ENCODE measurements at places on chromosomes 16 and 17.

DNA sequence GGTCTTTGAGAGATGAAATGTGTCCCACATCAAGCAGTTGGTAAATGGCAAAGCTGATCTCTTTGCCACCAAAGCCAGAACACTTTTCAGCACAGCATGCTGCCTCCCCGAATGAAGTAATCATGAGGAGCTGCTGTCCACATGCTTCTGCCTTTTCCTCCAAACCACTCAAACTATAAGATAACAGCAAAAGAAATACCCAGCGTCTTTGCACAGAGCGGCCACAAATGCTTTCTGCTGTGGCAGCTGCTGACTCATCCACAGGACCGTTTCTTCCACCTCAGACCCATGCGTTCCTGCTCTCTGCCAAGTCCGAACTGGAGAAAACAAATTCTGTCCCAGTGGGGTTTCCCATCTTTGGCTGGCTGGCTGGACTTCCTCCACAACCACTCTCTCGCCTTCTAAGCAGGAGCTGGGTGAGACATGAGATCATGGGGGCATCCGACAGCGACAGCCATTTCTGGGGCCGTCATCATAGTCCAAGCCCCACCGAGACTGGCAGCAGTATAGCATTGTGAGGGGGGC lies 27.1 kb downstream of the TBC1D3B start:
- no peak for DNase-seq

- peak; percentile 74 for DNase-seq
Measured at GRCh38 chr17:1087381-1088241, 90.7 kb downstream of the TIMM22 start.

DNA sequence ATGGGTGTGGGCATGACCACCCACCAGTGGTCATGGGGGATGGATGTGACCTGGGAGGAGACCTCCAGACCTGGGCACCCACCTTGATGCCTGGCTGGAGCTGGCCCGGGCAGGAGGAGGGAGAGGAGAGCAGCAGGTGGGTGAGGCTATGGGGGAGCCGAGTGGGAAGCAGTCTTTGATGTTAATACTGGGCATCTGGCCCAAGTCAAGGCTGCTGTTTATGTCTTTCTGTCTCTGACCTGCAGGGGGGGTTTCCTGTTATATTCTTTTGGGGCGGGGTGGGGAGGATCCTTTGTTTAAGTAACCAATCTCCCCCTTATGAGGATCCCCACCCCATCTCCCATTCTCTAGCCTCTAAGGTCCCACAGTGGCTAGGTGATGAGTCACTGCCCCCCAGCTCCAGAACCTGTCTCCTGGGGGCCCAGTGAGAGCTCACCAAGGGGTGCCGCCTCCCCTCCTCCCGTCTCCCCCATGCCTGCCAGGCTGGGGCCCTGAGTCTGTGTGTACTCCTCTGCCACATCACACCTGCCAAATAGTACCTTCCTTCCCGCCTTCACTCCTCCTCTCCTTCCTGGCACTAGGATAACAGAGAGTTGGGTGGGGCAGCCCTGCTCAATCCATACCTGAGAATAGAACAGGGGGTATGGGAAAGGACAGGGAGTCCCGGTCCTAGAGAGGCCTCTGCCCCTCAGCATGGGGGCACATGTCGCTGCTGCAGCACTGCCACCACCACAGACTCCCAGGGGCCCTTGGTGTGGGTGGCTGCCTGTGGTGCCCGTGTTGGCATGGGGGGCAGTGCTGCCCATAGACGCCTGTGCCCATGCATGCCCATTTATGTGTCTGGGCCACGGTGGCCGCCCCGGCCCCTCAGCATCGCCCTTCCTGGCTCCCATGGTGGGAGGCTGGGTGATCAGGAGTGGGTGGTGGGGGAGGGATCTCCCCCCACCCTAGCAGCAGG lies 7.3 kb downstream of the THRA start:
- no peak for DNase-seq

DNA sequence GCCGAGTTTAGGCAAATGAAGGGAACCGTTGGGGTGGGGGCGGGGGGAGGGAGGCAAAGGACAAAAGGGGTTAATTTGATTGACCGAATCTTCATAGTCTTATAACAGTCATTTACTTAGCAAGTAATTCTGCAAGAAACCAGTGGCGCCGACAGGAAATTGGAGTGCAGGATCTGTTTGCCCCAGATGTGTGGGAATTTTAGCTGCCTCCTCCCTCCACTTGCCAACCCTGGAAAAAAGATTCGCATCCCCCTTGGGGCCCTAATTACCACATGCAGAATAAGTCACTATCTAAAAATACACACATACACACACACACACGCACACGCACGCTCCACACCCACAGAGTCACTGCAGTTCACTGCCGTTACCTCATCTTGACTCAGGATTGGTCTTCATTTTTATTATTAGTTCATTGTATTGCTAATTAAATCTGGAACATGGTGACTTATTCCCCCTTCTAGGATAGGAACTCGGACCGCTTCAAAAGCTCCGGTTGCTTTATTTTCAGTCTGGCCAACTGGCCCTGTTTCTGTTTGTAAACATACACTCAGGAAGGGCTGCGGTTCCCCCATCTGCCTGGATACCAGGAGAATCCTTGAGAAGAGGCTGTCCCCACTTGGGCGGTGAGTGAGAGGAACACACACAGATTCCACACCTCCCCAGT lies 241.6 kb upstream of the SALL1 start:
- no peak for DNase-seq

DNA sequence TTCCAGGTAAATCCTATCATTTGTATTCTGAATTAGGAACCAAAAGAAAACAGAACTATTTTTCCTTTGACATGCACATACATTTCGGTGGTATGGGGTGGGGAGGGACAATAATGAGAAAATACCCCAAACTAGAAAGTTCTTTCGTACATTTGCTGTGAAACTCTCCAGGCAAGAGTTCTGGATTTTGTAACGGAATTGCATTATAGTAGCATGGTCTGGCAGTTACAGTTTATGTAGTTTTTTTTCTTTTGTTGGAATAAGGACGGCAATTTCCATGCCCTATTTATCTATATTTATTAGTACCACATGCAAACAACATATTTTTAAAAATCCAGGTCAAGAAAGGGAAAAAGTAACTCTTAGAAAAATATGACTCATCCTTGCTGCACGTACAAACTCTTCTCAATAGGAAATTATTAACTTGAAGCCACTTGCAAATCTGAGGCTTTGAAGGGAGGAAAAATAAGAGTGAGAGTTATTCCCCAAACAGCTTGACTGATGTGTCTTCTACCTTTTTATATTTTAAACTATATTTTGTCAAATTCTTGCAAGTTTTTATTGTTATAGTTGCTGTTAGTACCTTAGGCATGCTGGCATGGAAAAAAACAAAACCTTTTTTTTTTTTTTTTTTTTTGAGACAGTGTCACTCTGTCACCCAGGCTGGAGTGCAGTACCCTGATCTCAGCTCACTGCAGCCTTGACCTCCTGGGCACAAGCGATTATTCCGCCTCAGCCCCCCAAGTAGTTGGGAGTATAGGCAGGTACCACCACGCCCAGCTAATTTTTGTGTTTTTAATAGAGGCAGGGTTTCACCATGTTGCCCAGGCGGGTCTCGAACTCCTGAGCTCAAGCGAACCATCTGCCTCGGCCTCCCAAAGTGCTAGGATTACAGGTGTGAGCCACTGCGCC lies 69.3 kb downstream of the WWP2 start:
- peak; percentile 65 for DNase-seq
